ENCODE measurements at places on chromosomes 7 and 10. TPM values are rescaled to one million over a fixed set of nuclear protein-coding genes. Genes with fewer than 3 reads are reported as not detected.

DNA sequence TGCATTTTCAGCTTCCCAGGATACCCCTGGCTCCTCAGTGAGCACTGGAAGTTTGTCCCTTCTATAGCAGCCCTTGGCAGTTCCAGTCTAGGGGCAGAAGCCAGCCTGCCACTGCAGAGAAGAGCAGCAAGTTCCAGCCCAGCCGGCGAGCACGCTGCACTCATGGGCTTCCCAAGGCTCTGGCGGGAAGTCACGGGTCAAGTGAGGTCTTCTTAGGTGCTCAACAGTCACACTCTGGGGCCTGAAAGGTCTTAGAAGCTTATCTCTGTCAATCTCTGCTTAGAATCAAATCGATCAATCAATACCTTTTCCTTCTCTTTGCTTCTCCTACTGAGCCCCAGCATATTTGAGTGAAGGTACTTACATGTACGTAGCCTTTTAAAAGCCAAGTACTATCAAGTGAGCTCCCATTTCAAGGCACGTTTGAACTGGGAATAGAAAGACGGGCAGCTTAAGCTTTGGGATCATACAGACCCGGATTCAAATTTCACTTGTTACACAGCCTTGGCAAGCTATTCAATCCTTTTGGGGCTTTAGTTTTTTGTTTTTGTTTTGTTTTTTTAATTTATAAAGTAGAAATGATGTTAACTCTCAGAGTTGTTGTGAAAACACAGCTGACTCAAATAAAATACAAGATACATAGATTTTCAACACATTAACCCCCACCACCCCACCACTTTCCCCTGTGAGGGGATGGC, 152.6 kb upstream of the KLF14 start:
- DNase-seq, result no peak

DNA sequence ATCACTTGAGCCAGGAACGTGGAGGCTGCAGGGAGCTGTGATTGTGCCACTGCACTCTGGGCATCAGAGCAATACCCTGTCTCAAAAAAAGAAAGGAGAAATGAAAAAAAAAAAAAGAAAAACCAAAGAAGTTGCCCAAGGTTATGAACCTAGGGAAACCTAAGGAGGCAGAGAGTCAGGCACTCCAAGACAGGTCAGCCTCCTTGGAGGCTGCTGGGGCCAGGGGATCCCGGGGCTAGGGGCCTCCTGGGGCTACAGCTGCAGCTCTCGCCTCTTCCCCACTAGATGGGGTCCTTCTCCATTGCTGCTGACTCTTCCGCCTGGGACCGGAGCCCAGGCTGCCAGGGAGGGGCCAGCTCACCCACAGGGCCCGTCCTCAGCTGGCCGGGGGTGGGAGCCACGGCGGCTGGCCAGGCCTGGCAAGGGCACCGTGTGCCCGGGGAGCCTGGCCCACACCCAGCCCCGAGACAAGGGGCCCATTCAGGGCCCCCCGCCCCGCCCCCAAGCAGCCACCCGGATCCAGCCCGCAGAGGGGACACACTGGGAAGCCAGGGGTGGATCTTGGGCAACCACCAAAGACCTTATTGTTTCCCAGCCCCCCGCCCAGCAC, 1.7 kb upstream of the SPACDR start:
- peak; percentile 72 for DNase-seq

DNA sequence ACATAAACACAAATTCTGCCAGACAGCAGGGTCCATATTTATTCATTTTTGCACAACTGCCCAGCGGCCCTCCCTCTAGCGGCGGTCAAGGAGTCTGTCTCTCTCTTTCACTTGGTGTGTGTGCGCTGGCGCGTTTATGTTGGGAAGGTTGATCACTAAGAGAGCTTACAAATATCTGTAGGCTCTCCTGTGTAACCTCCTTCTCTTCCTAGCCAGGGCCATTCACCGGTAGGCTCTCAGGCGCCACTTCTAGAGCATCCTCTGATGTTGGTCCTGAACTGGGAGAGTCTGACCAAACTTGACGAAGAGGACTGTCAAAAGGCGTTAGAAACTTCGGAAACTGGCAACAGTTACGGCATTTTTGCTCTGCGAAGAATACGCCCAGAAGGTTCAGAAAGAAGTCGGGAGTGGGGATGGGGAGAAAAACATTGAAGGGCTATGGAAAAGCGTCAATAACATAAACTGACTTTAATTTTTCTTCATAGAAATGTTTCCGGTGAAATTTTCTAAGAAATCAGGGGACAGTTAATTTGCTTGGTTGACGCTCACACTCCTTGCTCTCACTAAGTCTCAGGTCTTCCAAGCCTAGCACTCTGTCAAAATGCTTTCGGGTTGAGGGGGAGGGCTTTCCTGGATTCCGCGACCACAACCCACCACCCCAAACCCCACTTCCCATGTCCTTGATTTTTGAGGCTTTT, 731.1 kb downstream of the ZWINT start:
- no peak for DNase-seq

- peak; percentile 85 for DNase-seq
These were observed 139.9 kb downstream of the SH3PXD2A start for GRCh38 chr10:103715430-103715829.

- DNase-seq, result no peak
These were observed 13.5 kb downstream of the ASL start for GRCh38 chr7:66088861-66089838.

DNA sequence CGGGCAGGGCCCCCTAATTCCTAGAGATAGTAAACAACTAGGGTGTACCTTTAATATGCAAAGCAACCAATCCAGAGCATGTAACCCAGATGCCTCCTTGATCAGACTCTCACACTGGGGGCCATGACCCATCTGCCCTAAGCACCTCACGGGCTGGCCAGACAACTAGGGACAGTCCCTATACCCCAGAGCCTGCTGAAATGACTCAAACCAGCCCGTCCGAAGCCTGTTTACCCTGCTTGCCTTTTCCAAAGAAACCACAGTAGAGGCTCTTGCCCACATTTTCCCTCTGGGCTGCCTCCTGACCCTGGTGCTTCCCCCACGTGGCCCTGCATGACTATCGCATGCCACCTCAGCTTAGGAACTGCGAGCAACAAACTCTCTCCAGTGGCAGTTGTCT, 46.2 kb downstream of the RGS10 start:
- no peak for DNase-seq

DNA sequence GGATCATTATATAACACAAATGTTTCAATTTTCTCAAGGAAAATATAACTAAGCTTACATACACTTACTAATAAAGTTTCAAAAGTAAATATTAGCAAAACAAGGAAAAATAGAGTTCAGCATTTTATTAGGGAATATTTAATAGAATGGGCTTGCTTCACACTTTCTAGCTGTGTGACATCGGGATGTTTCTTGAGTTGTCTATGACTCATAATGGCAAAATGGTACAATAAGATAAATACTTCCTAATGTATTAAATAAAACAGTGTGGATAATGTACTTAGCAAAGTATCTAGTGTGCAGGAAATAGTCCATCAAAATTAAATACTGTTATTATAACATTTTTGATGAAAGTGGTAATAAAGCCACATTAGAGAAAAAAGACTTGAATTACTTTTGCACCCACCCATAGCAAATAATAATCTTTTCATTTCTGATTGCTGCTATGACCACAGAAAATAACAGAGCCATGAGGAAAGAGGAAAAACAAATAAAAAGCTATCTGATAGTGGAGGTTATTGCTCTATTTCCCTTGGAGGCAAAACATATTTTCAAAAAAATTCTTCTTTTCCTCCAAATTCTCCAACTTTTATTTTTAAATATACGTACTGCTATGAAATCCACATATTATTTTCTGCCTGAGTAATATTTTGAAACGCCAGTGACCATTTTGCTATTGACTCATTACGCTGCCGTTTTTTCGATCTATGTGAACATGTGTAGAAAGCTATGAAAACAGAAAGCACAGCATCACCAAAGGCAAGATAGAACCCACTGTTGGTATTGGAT, 272.9 kb upstream of the KLF6 start:
- DNase-seq, result no peak

GRCh38 chr10:17669185-17669872, 25.4 kb downstream of the STAM start:
- no peak for DNase-seq

- no peak for DNase-seq
These were observed 322.9 kb upstream of the AKR1E2 start for GRCh38 chr10:4503076-4503475.

- peak; percentile 87 for DNase-seq
These were observed 4.6 kb downstream of the ARPC1B start for GRCh38 chr7:99379043-99379577.

DNA sequence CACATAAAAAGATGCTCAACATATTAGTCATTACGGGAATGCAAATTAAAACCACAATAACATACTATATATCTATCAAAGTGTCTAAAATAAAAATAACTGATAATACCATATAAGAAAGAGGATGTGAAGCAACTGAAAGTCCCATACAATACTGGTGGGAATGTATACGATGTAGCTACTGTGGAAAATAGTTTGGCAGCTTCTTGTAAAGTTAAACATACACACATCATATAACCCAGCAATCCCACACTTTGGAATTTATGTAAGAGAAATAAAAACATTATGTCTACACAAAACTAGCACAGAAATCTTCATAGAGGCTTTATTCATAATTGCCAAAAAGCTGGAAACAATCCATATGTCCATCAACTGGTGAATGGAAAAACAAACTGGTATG, 10.5 kb upstream of the COMMD3 start:
- no peak for DNase-seq

- DNase-seq, result peak; percentile 29
These were observed 659 bp downstream of the OPTN start for GRCh38 chr10:13100349-13101294.

GRCh38 chr10:66218289-66218688, 707.5 kb upstream of the LRRTM3 start:
- DNase-seq, result no peak

GRCh38 chr10:124186956-124187355, 93.6 kb upstream of the CHST15 start:
- no peak for DNase-seq

DNA sequence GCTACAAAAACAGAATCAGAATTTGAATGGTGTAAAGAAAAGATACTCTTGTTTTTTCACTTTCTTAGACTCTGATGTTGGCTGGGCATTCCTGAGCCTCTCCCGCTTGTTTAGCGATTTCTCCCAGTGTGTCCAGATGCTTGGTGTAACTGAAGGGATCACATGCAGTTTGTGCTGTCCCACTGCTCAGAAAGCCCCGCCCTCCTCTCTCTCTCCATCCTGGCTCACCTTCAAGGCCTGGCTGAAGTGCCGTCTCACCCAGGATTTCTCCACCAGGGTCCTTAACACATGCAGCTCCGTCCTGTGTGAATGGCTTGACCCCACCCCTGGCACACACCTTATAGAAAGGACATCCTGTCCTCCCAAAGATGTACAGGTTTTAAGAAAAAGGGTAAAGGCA, 437.1 kb downstream of the LRMDA start:
- no peak for DNase-seq

- peak; percentile 64 for DNase-seq
These were observed 14.7 kb downstream of the FAM241B start for GRCh38 chr10:69644658-69645295.

- no peak for DNase-seq
These were observed 75.3 kb upstream of the FOXK1 start for GRCh38 chr7:4606797-4607196.

DNA sequence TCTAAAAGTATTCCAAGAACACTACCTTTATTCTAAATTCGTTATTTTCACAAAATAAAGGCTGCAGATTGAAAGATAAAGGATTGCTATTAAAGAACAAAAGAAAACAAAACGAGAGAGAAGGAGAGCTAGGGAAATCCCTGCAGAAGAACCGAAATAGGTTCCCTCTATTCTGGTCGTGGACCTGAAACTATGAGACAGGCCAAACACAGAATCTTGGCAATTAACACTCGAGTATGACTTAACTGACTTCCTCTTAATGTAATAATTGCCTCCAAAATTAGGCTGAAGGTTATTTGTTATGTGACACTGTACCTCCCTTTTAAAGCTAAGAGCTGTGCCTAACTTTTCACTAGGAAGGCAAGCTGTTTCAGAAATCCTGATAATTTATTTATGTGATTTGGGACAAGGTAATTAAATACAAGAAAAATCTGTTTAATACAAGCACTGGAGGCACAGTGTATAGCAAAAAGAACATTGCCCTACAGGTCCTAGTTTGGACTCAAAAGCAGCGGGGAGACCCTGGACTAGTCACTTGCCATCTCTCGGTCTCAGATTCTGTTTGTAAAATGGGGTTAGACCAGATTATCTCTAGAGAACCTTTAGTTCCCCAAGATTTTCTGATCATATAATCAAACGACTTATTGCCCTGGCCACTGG, 11.6 kb downstream of the NAMPT start:
- DNase-seq, result no peak

GRCh38 chr10:113540845-113541548, 11.9 kb upstream of the HABP2 start:
- no peak for DNase-seq

GRCh38 chr10:58963723-58964124, 212.7 kb upstream of the PHYHIPL start:
- no peak for DNase-seq

- no peak for DNase-seq
These were observed 102.3 kb downstream of the DNAJB6 start for GRCh38 chr7:157439149-157439548.

- DNase-seq, result no peak
These were observed 66.2 kb downstream of the DNAJB6 start for GRCh38 chr7:157402911-157403534.

- DNase-seq, result no peak
These were observed 64.7 kb upstream of the LRGUK start for GRCh38 chr7:134062460-134062859.

- no peak for DNase-seq
These were observed 127.8 kb downstream of the CACNB2 start for GRCh38 chr10:18268005-18268404.

- DNase-seq, result peak; percentile 10
These were observed 841.5 kb downstream of the GRM8 start for GRCh38 chr7:126411032-126411820.

- DNase-seq, result no peak
These were observed 89.4 kb downstream of the JAZF1 start for GRCh38 chr7:28091190-28091589.

GRCh38 chr10:26869528-26869927, 8.8 kb upstream of the ABI1 start:
- peak; percentile 60 for DNase-seq

Gene OPN1SW
- not detected for total RNA-seq

Gene PLXNA4
- 29.2 TPM for total RNA-seq

Gene PTPRN2
- total RNA-seq, result not detected

Gene GPR158
- total RNA-seq, result 10.9 TPM

Gene ZNF365
- 8.2 TPM for total RNA-seq

Gene PPP1R17
- not detected for total RNA-seq

Gene SORBS1
- total RNA-seq, result 0.50 TPM

Gene BTBD16
- not detected for total RNA-seq

Gene CRTAC1
- total RNA-seq, result not detected

Gene ANXA8L1
- 0.47 TPM for total RNA-seq

Gene GJD4
- not detected for total RNA-seq

Gene LIPM
- not detected for total RNA-seq

Gene CDHR3
- total RNA-seq, result 5.0 TPM

Gene CEP55
- total RNA-seq, result 87.3 TPM
